Esophagus squamous epithelium (tissue), 5 donors: ENCODE measurements at places on chromosomes 7 and 10.

GRCh38 chr7:135911099-135911498 is 66.1 kb downstream of the MTPN start:
- no peak for DNase-seq

DNA sequence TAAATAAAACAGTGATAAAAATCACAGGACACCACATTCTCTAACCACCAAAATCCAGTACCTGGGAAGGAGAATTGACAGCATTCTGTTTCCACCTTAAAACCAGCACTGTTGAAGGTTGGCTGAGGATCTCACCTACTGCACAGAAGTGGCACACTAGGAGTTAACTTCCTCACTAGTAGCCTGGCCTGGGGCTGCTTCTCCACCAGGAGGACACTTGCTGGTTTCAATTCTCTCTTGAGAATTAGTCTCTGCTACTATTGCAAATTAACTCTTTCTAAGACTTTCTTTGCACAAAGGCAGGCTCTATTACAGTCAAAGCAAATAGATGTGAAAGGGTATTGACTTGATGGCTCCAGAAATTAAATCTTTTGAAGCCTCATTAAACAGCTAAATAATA is 2.3 kb upstream of the CTTNBP2 start:
- DNase-seq, result no peak

DNA sequence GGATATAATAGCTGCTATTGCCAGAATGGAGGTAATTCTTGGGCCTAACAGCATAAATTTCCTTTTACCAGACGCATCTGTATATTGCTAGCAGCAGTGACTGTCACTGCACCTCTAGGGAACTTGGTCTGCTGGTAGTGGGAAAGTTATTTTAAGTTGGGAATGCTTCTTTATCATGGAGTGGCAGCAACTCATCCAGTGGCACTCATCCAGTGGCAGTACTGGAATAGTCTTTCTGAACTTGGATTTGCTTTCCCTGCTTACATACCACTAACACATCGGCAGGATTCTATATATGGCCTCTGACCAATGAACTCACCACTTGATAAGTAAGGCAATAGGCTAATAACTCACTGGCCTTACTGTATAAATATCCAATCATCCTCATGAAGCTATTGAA is 22.0 kb upstream of the ICA1 start:
- DNase-seq, result no peak

GRCh38 chr7:151761231-151761630 is 115.7 kb downstream of the PRKAG2 start:
- DNase-seq, result no peak

- no peak for DNase-seq
Observed at GRCh38 chr10:110163841-110164240, 43.6 kb upstream of the MXI1 start.

- no peak for DNase-seq
Observed at GRCh38 chr7:3033136-3033535, 10.5 kb downstream of the CARD11 start.

DNA sequence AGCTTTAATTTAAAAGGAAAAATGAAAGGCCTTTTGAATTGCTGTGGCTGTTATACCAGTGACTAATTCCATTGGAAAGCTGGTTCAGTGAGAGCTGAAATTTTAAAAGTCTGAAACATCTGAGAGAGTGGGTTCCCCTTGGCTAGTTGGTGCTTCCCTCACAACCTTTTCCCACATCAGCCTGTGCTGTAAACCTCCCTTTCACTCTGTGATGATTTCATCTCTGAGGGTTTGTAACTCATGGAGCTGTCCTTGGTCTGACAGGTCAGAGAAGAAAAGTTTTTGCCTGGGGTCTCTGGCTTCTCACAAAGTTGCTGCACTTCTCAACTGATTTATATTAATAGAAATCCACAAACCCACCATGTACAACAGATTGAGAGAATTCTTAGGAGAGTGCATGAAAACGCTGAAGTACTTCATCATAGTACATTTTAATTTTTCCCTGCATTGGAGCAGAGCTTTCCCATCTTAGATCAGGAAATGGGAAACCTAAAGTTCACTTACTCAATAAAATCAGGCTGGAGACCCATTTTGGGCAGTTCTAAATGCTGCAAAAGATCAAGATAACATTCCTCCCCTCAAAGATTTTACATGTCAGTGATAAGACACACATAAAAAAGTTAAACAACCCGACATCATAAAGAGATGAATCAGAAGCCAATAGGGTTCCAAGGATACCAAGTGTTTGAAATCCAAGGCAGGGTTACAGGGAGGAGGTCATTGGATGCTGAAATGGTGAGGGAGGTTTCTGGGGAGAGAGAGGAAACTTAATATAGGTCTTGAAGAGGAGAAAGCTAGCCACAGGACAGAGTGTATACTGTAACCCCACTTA is 157.0 kb upstream of the MKLN1 start:
- DNase-seq, result no peak
